Activated T-helper 1 cell treated with anti-CD3 and anti-CD28 coated beads, Interleukin-2, amount 50 U/mL, for 16 hours (primary cell): ENCODE measurements at places on chromosomes 3 and 15.

DNA sequence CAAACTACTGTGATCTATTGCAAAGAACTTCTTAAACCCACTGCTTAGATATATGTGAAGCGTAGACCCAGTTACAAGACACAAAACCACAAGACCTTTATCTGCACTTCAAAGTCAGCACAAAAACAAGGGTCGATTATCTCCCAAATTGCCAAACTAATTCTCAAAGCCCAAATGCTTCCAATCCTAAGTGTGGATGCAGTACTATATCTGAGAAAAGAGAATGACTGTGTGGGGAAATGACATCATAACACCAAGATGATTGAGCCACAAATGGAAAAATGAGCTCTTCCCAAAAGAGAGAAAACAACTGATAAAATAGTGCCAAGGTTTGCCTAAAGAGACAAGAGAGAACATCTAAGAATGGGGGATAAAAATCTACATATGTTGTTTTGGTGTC is 86.2 kb downstream of the MEIS2 start:
- no peak for DNase-seq

DNA sequence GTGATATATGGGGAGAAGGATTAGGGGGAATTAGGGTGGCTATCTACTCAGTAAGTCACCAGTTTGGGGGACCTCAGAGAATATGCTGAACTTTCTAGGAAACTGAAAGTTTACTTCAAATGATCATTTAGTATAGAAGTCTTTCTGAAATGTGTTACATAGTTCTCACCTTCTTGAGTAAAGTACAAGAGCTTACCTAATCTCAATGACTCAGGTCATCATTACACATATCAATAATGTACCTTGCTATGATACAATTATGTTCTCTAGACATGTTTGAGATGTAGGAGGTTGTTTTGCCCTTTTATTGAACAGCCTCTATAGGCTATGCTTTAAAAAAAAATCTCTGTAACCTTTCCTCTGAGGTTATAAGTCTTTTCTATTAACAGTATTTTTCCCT is 50.7 kb downstream of the TMEM41A start:
- DNase-seq: no peak

DNA sequence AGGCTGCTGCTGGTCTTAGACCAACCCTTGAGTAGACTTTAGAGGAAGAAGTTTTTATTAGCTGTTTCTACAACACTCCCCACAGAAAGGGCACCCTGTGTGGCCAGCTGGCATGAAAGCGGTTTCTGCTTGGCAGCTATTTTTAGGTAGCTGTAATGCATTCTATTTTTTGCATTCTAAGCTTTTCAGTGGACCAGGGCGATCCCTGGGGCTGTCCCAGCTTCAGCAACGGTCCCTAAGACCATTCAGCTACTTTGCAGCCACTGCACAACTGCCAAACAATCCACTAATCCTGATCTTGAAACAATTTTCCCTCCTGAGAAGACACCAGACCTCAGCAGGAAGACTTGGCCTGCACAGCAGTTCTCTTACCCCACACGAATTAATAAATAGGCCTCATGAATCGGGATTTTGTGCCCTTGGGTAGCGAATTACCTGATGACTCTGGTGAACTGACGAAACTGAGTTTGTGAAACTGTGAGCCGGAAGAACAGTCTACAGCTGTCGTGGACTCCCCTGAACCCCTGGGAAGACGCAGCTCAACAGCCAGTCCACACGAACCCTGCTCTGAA is 14.6 kb upstream of the TFRC start:
- no peak for DNase-seq

DNA sequence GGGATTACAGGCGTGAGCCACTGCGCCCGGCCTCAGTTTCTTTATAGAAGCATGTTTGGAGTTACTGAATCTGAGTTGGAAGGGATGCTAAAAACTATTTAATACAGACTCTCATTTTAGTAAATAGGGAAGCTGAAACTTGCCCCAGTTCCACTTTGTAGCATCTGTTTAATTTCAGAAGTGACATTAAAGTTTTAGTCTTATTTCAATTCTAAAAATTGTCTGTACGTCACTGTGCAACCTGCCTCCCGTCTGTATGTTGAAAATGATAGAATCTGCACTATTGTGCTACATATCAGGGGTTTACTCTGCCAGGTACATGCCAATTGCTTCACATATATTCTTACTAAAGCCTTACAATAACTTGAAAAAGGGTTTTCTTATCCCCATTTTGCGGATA is 15.3 kb downstream of the CNOT10 start:
- no peak for DNase-seq

- DNase-seq: no peak
Measured at GRCh38 chr3:125212091-125212508, 448 bp downstream of the SLC12A8 start.
